COR-L47 (cell line): ENCODE measurements at places on chromosomes 4 and X.

DNA sequence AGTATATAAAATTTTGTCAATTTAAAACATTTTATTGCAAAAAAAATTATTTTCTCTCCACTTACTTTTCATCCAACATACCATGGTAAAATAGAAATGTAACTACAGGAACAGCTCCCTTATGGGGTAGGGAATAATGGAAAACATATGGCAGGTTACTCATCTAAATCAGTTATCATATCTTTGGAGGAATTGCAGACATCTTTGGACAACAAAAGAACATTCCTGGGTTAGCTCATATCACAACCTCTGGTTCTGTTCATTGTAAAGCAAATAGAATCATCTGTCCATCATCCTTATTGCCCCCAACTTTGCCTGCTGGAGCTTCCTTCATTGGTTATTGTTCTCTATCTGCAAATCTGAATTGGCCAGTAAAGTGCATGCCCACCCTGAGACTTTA is 387.5 kb upstream of the GRID2 start:
- no peak for DNase-seq

DNA sequence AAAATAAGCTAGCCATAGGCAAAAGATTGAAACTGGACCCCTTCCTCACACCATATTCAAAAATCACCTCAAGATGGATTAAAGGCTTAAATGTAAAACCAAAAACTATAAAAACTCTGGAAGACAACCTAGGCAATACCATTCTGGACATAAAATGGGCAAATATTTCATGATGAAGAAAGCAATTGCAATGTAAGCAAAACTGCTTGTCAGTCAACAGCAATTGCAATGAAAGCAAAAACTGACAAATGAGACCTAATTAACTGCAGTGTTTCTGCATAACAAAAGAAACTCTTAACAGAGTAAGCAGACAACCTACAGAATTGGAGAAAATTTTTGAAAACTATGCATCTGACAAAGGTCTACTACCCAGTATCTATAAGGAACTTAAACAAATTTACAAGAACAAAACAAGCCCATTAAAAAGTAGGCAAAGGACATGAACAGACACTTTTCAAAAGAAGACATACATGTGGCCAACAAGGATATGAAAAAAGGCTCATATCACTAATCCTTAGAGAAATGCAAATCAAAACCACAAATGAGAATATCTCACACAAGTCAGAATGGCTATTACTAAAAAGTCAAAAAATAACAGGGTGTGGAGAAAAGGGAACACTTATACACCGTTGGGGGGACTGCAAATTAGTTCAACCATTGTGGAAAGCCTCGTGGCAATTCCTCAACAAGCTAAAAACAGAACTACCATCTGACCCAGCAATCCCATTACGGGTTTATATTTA is 46.7 kb downstream of the CFAP299 start:
- DNase-seq = no peak

- no peak for DNase-seq
Measured at GRCh38 chr4:24928708-24929107, 15.9 kb upstream of the CCDC149 start.

DNA sequence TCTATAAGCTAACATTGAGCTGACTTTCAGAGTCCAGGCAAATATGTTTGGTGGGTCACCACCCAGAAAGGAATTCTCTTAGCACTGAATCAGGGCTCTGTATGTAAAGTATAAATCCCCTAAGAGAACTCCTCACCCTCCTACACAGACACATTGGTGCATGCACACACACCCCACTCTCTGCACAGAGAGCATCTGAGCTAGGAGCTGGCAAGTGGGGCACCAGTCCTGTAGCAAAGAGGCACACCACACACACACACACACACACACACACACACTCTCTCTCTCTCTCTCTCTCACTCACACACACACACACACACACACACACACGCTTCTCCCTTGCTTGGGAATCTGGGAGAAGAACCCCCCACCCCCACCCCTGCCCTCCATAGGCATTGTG is 3.2 kb downstream of the SLITRK2 start:
- DNase-seq = no peak

DNA sequence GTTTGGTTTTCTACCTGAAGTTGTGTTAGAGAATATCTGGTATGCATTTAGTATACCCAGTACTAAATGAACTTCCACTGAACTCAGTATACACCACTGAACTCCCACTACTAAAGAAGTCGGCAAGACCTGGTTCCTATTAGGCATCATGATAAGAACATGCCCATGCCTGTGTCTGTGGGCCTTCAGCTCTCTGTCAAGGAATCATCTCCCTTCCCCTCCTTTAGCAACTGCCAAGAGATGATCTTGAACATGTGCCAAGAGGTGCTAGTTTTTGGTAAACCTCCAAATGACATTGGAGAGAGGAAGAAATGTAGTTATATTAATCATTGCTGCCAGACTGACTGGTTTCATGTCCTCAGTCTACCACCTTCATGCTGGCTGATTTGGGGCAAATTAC is 113.2 kb downstream of the ATP10D start:
- DNase-seq = no peak

- no peak for DNase-seq
Measured at GRCh38 chr4:39118034-39118658, 56.1 kb downstream of the KLHL5 start.

DNA sequence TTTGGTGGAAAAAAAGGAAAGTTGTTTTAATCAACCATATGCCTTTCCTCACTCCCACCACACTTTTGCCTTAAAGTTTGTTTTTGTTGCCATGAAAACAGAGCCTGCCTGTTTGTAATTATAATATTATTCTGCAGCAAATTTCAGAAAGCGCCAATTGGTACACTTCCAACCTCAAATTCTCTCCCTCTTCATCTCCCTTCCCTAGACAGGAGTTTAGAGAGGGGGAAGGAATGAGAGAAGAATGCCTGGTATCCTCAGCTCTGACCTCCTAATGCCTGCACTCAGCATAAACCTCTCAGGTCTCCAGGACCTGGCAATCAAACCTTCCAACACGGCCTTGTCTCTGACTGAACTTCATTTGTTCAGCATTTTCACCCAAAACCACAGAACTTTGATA is 138.4 kb upstream of the HCCS start:
- no peak for DNase-seq

DNA sequence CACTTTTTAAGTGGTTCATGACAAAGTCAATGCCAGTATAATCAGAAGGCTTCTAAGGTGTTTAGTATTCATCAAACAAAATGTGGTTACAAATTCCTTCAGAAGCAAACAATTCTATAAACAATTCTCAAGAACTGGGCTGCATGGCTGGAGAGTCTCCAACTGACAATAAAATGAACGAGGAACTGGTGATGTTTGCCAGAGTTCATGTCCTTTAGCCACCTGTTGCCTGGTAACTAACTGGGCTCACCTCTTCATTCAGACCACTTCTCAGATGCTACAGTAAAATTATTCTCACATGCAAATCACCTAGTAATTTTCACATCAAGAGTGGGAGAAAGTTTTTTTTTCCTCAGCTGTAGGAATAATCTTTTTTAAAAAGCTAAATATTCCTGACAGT is 53.3 kb downstream of the CAMK2D start:
- DNase-seq = no peak

DNA sequence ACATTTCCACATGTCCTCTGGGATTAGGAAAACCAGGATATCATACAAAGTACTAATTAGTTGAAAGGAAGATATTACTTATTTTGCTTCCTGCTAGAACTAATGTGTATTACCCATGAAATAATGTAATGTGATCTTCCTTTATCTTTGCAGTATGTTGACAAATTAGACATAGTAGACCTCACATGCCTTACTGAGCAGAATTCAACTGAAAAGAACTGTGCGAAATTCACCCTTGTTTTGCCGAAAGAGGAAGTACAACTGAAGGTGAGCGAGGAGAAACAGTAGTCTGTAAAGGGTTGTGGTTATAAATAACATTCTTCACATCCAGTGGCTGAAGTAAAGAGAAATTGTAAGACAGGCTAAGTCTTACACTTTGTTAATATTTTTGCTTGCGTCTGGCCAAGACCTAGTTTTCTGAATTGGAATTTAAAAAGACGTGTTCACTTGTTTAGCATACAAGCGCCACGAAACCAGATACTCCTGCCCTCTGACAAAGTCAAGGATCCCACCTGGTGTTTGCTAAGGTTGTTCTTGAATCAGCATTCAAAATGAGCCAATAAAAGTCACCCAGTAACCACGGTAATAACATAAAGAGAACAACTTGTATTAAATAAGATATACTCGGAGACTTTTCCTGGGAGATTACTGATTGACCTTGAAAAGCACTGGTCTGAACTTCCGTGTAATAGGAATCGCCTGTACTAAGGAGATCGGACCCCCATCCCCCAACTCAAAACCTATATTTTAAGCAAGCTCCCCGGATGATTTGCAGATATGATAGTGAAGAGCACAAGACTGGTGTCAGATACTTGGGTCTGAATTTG is 16.9 kb downstream of the STAP1 start:
- no peak for DNase-seq

- DNase-seq = no peak
Measured at GRCh38 chr4:56426273-56426672, 9.1 kb downstream of the PPAT start.

- DNase-seq = no peak
Measured at GRCh38 chrX:49106930-49107329, 16.6 kb downstream of the GPKOW start.

DNA sequence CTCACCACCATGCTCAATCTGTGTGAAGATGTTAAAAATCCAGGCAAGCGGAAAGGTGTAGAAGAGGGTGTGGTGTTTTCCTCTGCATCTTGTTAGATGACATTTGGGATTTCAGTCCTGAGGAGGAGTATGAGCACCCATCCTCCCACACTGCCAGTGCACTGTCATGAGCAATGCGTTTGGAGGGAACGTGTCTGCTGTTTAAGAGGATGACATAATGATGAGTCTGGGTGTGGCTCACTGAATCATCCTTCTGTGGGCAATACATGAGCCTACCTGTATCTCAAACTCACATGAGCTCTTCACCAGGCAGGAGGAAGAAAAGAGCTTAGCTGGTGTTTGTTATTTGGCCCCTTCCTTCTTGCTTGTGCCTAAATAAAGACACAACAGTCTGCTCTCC is 67.9 kb upstream of the ARX start:
- no peak for DNase-seq

DNA sequence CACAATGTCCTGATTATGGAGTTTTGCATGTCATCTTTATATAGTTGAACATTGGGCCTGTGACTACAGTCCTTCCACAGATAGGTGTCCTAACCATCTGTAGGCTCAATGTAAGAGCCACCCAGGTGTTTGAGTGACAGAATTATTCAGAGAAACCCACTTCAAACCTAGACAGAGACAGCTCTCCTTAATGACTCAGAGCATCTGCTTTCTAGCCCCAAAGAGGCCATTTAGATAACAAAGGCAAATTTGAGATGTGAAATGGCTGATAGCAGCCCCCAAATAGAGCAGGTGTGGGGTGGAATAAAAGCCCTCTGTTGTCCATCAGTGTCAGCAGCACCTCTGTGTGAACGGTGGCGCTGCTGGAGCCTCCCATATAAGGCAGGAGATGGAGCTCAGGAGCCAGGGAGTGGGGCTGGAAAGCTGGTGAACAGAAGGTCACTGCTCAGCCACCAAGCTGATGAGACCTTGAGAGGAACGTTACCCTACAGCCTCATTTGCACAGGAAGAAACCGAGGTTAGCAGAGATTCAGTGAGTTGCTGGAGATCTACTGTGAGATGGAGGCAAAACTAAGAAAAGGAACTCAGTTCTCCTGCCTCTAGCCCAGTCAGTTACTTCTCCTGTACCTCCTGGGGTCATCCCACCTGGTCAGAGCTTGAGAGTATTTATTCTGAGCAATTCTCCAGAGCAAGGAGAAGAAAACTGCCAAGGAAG is 153.3 kb upstream of the LNX1 start:
- DNase-seq = no peak

DNA sequence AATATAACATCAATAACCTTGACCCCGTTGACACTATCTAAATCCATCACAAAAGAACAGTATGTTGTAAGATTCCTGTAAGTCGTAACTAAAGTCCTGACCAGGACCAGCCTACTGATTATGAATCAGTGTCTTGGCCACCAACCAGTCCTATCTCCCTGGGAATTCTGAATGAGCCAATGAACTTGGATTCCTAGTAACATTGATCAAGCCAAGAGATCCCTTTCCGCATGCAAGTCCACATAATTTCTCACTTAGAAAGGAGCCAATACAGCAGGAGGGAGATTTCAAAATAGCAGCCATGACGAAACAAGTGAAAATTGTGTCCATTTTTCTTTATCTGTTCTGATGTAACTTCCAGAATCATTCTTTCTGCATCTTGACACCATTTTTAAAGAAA is 9.5 kb downstream of the XPNPEP2 start:
- DNase-seq = no peak

DNA sequence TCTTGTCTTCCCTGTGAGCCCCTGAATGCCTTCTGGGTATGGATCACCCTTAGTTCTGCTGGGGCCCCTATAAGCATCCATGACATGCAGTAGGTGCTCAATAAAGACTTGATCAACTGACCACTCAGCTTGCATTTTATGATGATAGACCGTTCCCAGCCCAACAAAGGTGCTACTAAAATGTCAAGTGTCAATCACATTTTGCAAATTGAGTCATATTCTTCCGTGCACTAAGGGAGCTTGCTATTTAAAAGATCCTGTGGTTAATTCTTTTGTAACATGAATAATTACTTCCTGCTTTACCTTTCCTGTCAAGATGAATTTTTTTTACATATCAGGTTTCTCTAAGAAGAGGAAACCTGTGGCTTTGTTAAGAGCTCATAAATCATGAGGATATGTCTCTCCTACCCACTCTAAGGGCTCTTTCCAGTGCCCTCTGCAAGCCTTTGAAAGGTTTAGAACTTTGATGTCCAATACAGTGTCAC is 47.6 kb downstream of the SH3KBP1 start:
- DNase-seq = no peak

- DNase-seq = no peak
Measured at GRCh38 chr4:120568731-120569130, 353.8 kb downstream of the PRDM5 start.

GRCh38 chr4:106978046-106978774 is 57.9 kb downstream of the DKK2 start:
- DNase-seq = no peak

DNA sequence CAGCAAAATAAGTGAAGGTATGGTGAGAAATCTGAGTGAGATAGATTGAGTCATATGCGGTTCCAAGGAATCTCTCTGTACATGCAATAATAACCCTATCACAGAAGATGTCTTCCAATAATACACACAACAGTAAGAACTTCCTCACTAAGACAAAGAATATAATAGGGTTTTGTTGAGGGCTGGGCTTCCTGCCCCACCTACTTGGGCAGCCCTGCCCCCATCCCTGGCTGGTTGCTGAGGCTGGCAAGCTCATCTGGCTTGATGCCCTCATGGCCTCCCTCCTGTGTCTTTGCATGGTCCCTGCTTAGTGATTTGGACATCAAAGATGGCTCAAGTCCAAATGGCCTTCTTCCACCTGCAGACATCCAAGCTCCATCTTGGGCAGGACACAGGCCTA is 2.7 kb downstream of the GEMIN8 start:
- peak; percentile 54 for DNase-seq

GRCh38 chrX:69226459-69227158 is 61.4 kb upstream of the PJA1 start:
- DNase-seq = no peak

GRCh38 chr4:1539859-1540600 is 133.8 kb upstream of the NKX1-1 start:
- no peak for DNase-seq

GRCh38 chr4:149145803-149146202 is 669.8 kb downstream of the IQCM start:
- DNase-seq = no peak
